ENCODE measurements at places on chromosomes 7 and 10.

- no peak for DNase-seq
Measured at GRCh38 chr10:21758239-21758638, 224.2 kb downstream of the MLLT10 start.

- no peak for DNase-seq
Measured at GRCh38 chr10:14327527-14327926, 3.2 kb downstream of the FRMD4A start.

- no peak for DNase-seq
Measured at GRCh38 chr7:121369462-121369861, 26.6 kb downstream of the FAM3C start.

DNA sequence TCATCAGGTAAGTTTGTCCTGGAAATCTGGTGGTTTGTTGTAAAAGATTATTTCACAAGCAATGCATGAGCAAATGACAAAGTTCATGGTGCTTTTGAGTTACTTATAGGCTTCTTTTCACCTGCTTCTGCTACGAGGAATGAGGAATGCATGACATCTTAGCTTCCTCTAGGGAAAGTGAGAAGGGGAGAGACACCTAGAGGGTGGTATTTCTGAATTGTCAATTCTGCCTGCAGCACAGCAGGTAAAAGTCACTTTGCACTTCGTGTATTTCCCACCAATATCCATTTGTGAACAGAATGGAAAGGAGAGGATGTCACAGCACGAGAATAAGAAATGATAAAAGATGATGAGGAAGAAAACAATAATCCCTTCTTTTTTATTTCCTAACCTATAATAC is 153.4 kb upstream of the FEZF1 start:
- no peak for DNase-seq

DNA sequence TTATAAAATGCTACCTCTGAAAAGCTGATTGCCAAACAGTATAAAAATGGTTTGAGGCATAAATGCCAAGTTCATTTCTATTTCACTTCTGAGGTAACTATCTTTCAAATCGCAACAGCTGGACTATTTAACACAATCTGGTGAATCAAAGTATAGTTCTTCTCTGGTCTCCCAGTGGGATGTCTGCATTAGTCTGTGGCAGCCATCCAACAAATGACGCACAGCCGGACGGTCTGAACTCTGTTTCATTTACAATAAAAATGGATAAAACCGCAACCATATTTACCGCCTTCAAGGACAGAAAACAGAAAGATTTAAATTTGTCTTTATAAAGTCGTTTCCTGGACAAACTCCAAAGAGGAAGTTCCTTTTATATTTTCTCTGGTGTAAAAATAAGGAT is 41.9 kb downstream of the ENO4 start:
- DNase-seq = no peak

GRCh38 chr10:97229322-97230015 is 43.7 kb upstream of the SLIT1 start:
- no peak for DNase-seq

DNA sequence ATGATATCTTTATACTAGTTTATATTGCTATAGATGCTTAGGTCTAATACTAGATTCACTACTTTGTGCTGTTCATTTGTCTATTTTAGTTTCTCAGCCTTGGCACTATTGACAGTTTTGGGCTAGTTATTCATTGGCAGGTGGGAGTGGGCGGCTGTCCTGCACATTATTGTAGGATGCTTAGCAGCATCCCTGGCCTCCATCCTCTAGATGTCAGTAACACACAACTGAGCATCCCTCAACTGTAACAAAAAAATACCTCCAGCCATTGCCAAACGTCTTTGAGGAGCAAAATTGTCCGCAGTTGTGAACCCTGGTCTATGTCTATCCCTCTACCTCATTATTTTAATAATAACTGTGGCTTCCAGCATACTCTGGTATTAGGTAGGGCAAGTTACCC is 34.4 kb upstream of the PNLIP start:
- DNase-seq = no peak

- DNase-seq = no peak
Measured at GRCh38 chr10:67666416-67667034, 29.5 kb downstream of the CTNNA3 start.

DNA sequence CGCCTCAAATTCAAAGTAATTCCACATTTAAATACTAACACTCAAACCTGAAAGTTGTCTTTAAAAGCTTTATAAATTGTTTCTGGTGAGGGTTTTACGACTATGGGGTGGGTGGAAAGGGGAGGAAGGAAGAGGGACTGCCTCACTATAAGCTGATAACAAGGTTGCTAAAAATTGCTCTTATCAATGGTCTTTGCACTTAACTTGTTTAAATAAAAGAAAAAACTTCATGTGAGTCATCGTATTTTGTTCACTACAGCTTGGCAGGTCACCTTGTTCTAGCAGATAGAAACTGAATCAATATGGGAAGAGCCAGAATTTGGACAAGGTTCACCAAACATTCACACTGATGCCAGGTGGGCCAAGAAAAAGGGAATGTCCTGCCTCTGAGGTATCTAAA is 129.2 kb downstream of the TES start:
- no peak for DNase-seq

DNA sequence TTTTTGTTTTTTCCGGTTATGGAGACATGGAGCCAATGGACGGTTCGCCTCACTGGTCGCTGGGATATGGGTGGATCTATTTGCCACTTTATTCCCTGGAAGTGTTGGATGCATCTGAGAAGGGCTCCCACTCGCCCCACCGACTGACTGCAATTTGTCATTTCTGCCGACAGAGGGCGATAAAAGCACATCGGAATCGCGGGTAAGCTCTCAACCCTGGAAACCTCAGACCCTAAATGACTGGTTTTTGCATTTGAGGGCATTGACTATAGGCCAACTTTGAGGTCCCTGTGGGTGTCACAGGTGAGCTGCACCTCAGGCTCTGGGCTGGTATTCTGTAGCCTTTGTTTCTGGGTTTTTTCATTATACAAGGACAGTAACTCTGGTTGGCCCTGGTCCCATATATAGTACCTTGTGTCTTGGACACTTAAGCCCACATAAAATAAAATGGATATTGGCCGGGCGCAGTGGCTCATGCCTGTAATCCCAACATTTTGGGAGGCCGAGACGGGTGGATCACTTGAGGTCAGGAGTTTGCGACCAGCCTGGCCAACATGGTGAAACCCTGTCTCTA is 11.9 kb upstream of the OPALIN start:
- DNase-seq = peak; percentile 58

GRCh38 chr10:129438024-129438423 is 29.0 kb upstream of the MGMT start:
- DNase-seq = no peak

DNA sequence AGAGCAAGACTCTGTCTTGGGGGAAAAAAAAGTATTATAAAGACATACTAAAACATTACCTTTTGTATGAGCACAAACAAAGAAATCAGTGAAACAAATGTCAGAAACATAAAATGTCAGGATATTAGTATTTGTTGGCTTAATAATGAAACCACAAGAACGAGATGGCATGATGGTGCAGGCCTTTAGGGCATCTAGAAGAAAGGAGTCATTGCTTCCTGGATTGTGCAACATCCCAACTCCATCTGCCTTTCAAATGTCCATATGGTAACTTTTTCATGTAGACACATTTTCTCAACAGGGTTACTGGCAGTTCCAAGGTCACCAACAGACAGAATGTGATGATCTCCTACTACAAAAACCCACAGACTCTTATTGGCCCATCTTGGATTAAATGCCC is 96.6 kb downstream of the ZNF248 start:
- no peak for DNase-seq

GRCh38 chr10:21069278-21069677 is 172.2 kb upstream of the NEBL start:
- no peak for DNase-seq

DNA sequence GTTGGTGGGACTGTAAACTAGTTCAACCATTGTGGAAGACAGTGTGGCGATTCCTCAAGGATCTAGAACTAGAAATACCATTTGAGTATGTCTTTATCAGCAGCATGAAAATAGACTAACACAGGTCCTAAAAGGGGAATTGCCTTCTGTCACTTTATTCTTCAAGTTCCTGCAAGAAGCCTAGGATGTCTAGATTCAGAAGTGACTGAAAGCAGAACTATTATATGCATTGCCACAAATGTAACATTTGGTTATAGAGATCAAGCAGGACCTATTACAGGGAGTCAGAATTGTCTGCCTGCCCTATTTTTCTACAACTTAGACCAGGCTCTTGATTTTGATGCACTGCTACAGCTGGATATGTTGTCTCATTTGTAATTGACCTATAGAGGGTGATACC is 364.7 kb downstream of the SORCS1 start:
- DNase-seq = no peak

- DNase-seq = no peak
Measured at GRCh38 chr10:93248583-93249227, 175.0 kb downstream of the CYP26A1 start.

DNA sequence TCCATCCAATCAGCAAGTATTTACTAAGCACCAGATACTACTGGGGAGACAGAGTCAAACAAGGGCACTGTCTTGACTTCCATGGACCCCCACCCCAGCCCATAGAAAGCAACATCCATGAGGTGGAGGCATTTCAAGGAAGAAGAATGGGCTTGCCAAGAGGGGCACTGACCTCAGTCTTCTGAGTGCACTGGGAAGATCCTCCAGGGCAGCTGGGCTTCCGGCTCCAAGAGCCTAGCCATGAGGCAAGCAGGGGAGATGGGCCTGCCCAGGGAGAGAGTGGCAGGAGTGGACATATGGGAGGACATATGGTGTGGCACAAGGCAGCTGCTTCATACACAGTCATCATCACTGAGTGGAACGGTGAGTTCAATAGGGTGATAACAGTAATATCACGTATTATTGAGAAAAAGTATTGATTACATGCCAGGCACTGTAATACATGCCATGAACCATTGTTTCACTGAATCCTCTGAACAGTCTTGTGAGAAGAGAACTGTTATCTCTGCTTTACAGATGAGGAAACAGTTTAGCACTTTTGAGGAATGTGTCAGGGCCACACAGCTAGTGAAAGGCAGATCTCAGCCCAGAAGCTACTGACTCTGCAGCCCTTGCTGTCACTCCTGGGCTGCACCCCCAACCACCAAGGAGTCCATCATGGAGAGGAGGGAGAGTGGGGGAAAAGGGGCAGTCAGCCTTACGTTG is 331.7 kb upstream of the ZMIZ1 start:
- no peak for DNase-seq

DNA sequence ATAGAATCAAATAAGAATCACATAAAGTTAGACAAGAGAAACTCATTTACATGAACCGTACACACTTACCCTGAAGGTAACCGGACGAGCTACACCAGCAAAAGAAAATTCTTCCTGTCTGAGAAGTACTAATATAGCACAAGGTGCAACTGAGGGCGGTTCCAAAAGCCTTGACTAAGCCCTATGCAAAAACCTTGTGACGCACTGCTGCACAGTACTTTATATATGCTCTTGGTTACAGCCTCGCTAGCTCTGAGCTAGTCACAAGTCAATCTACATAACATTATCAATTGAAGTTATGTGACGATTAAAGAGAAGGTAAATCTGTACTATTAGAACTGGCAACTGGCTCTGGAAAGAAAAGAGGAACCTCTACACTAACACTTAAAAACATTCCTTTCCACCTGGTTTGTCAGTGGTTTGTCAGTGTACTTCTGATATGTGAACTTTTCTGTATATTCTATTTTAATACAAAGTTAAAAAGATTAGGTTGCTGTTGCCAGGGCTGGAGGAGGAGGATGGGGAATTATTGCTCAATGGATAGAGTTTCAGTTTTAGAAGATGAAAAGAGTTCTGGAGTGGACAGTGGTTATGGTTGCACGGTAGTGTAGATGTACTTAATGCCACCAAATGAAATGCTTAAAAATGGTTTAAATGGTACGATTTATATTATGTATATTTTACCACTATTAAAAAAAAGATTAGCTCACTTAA is 21.6 kb downstream of the NT5C3A start:
- DNase-seq = peak; percentile 28

- peak; percentile 75 for DNase-seq
Measured at GRCh38 chr10:50739618-50740292, at the start of gene ASAH2B. Gene ASAH2B (plus strand): TSS chr10:50739936. CDS start chr10:50745131, 5,195 bp downstream.

DNA sequence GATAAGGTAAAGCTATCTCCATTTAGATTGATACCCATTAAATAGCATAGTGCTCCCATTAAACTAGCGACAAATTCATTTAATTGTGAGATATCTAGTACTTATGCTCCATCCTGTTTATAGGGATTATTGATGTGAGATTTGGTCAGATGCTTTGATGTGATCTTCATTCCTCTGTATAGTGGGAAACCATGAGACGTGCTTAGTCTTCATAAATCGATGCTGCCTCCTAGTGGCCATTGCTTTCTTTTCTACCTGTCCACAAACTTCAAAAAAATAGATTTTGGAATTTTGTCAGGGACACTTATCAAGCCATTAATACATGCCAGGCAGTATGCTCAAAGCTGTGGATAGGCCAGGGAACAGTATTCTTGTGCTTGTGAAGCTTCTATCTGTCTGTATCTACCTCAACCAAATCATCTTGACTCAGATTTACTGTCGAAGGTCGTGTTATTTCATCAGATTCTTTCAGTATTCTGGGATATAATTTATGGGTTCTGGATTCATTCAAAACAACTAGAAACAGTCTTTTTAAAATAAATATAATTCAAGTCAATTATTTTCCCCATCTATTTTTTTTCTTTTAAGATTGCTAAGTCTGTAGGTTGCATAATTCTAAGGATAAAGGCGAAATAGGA is 12.0 kb downstream of the LSM8 start:
- DNase-seq = peak; percentile 46

- no peak for DNase-seq
Measured at GRCh38 chr10:80709866-80710265, 172.2 kb downstream of the SH2D4B start.

GRCh38 chr10:128859738-128860386 is 607.2 kb upstream of the MGMT start:
- DNase-seq = no peak

GRCh38 chr7:17015598-17016031 is 133.8 kb upstream of the AGR3 start:
- DNase-seq = no peak

DNA sequence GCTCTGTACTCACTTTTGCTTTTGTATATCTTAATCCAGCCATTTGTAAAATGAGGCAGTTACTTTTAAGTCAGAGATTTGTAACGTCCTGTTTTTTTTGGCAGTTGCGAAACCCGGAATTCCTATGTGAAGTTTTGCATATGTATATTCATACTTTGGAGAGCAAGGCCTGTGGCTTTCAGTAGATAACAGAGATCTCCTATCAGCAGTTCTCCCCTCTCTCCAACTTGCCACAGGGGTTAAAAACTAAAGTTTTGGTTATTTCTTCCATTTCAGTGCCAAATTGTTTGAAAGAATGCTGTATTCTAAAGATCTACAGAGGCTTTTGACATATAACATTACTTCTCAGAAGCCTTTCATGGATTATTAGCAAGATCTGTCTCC is 102.4 kb downstream of the EXOC4 start:
- no peak for DNase-seq

- DNase-seq = no peak
Measured at GRCh38 chr7:38328814-38329213, 55.4 kb upstream of the TARP start.

- no peak for DNase-seq
Measured at GRCh38 chr10:24381235-24382010, 172.5 kb downstream of the KIAA1217 start.

DNA sequence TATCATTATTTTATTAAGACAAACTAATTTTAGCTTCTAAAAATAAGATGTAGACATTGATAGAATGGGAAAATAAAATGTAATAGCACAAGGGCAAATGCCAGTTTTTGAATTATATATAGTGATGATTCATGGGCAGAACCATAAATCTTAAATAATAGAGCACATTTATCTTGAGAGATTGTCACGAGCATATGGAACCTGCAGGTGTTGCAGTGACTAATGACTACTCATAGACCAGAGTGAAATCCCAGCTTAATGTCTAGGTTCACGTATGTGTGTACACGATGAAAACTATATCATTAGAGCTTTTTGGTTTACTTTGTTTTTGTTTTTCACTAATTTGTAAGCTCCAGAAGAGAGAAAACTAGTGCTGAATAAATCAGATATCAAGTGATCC is 150.2 kb upstream of the CACNA2D1 start:
- DNase-seq = no peak
